ENCODE measurements at places on chromosomes 5 and 9. TPM values are rescaled to one million over a fixed set of nuclear protein-coding genes. Genes with fewer than 3 reads are reported as not detected.

DNA sequence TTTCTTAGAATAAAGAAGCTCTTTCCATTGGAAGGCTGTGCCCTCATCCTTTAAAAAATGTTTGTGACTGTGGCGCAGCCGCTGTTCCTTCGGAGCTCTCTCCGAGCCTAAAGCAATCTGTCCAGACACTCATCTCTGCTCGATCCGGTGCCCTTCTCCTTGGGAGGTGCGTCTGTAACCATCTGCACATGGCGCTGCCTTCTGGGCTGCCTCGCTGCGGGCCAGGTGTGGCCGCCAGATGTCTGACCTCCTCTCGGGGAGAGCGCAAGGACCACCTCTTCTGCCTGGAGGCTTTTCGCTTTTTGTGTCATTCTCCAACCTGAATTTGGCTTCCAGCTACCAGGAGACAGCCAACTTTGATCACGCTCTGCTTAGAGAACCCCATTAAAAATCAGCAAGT is 153.4 kb upstream of the PTCH1 start:
- DNase-seq = peak; percentile 57
- no peak overlapping the region for H3K27ac ChIP-seq
- H3K4me3 ChIP-seq = no peak overlapping the region
- H3K4me1 ChIP-seq = no peaks in the 10 kb centered on the region
- no peaks in the 10 kb centered on the region for H3K36me3 ChIP-seq

DNA sequence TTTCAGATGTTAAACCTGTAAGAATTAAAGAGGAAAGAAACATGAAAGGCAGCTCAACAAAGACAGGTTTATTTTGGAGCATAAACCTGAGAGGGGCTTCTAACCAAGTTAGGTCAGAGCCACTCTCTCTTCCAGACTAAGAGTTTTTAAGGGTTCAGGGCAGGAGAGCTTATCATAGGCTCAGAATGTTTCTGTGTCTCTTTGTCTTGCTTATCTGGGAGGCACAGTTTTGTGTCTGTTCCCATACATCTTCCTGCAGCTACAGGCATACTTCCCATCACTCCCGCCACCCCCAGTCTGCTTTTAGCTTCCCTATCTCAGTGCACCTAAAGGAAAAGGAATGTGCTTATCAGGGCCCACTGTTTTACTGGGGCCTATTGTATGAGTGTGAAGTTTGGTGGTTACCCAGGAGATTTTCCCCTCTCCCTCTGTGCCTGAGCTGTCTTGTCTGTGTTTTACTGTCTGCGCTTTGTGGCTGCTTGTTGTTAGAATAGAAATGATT is 21.9 kb downstream of the CD14 start:
- H3K4me1 ChIP-seq = no peaks in the 10 kb centered on the region
- H3K27me3 ChIP-seq = no peaks in the 10 kb centered on the region
- H3K27ac ChIP-seq = no peak overlapping the region
- DNase-seq = no peak
- no peaks in the 10 kb centered on the region for H3K36me3 ChIP-seq
- no peak overlapping the region for H3K4me3 ChIP-seq

DNA sequence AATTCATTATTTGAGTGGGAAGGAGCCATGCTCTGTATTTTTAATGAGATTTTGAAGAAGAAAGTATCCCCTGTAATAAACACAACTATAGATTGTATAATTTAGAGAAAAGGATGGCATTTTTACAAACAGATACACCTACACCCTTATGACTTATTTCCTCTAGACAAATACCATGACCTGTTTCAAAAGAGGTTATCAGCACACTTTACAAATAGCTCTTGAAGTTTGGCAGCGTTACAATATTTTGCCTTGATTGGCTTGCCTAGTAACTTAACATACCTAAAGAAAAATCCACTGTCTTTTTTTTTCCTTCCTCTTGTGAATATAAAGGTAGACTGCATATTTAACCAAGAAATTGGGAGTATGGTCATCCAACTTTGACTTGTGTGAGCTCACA is 28.5 kb upstream of the CETN3 start:
- H3K4me3 ChIP-seq = no peak overlapping the region
- H3K36me3 ChIP-seq = no peaks in the 10 kb centered on the region
- no peaks in the 10 kb centered on the region for H3K27me3 ChIP-seq
- no peak overlapping the region for H3K27ac ChIP-seq

DNA sequence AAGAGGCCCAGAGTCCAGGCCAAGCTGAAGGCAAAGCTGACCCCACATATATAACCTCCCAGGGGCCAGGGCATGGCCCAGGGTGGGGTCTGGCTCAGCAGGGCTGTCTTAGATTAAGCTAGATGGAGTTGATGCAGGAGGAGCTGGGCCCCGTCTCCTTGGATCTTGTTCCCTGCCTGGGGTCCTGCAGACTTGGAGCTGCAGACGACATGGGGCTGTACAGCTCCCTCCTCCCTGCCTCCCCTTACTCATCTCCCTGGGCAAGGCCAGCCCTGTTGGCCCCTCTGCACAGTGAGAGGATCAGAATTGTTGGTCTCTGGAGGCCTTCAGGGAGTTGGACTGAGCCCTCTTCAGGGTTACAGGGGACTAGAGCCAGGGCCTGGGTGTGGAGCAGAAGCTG is 134.9 kb downstream of the RGS3 start:
- no peaks in the 10 kb centered on the region for H3K27me3 ChIP-seq
- peaks cover 19% of the 10 kb centered on the region for H3K36me3 ChIP-seq
- DNase-seq = no peak

DNA sequence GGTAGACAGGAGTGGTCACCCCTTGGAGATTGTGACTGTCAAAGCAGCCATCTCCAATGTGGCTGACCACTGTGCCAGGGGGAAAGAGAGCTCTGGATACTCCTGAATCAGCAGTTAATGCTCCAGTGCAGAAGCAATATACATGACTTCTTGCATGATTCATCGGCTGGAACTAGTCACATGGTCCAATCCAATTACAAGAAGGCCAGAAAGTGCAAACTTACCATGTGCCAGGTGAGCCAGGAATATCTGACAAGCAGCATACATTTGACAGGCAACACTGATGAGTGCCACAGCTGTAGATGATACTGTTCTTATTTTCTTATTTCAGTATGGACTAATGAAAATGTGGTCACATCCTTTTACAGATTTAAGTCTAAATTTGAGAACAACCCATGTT is 440.0 kb upstream of the MPDZ start:
- H3K4me1 ChIP-seq = peaks cover 5% of the 10 kb centered on the region
- H3K36me3 ChIP-seq = no peaks in the 10 kb centered on the region
- H3K27me3 ChIP-seq = no peaks in the 10 kb centered on the region
- H3K4me3 ChIP-seq = no peak overlapping the region

DNA sequence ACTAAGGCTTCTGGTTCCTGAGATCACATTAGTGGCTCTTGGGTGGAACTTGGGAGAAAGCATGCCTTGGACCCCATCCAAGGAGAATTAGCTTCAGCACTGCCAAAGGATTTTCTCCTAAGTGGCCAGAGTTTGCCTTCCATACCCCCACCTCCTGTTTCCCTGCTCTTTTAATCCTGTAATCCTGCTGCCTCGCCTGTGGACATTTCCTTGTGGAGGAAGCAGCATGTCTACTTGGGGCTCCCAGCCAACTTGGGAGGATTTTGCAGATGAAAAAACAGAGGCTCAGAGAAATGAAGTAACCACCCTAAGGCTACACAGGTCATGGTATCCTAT is 1.6 kb downstream of the ARSI start:
- H3K27me3 ChIP-seq = no peaks in the 10 kb centered on the region
- H3K4me3 ChIP-seq = no peak overlapping the region
- no peaks in the 10 kb centered on the region for H3K36me3 ChIP-seq
- DNase-seq = no peak

BARHL1 gene
- polyA plus RNA-seq = not detected

GADD45G gene
- polyA plus RNA-seq = 1.3 TPM

UNC5A gene
- polyA plus RNA-seq = 0.55 TPM

PRRT1B gene
- polyA plus RNA-seq = not detected
